ENCODE measurements at places on chromosomes 5 and 9. TPM values are rescaled to one million over a fixed set of nuclear protein-coding genes. Genes with fewer than 3 reads are reported as not detected.

SARDH gene
- total RNA-seq = 2.2 TPM

DNA sequence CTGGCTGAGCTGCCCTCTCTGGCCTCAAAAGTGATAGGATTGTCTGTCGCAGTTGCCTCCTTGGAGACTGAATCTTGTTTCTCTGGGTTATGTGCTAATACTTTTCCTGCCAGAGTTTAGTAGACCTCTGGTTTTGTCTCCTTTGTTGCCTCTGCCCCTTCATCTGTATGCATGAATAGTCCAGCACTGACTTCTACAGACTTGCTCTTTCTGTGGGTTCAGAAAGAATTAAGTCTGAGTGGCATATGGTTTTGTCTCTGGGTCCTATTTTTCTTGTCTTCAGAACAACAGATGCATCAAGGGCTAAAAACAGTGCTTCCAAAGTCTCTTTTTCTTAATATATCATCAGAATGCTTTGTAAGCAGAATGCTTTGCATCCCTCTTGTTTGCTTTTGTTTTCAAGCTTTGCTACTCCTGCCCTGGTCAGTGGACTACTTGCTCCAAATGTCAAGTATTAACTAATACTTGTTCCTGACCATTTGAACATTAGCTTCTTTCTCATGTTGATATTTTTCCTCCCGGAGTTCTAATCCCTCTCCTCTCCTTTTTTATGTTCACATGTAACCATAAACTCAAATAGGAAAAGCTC lies 131.7 kb downstream of the UNC13B start:
- no peak for DNase-seq

GRCh38 chr5:157528036-157528632 lies 47.4 kb downstream of the ADAM19 start:
- DNase-seq = no peak

DNA sequence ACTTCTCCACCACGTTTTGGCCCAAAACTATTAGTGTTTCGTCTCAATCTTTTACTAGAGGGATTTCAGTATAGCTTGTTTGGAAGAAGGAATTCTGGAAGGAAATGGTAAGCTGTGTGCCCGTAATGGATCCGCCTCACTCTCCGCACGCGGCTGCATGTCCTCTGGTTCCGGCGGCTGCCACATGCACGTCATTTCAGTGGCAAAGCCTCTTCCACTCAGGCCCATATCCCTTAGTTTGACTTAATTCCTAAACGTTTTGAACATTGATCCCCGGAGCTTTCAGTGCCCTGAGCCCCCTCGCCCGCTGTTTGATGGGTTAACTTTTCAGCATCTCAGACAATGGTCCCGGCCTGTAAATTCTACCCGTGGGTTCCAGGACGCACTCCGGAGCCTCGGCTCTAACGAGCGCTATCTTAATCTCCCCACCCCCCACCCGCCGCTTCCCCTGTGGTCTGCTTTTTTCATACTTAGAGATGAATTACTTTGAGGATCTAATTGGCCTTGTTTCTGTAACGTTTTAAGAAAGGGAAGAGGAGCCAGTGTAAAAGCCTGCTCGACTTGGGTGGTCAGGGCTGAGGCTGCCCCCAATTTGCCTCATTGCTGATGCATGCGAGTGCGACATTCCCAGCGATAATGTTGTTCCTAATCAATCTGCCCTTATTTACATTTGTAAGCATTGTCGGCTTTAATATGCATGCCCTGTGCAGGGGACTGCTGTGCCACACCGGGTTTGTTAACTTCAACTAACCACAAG lies 4.6 kb downstream of the PTCH1 start:
- DNase-seq = no peak

RAB3C gene
- 0.42 TPM for total RNA-seq

DNA sequence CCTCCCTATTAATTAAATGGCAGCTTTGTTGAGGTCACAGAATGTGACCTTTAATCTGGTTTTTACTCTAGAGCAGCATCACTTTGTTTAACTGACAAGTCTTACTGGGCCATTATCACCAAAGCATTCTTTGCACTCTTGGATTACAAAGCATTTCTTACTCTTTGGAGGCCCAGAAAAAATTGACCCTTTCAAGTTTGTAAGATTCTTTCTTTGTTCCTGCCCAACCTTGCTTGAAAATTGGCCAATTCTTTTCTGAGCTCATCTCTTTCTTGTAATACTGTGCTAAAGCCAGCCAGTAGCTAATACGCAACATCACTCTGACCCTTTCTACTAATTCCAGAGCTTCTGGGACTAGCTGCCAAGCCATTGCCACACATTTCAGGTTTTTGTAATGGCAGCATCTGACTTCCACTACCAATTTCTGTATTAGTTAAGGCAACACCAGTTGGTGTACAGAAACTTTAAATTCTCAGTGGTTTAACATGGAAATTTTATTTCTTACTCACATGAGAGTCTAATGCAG lies 131.6 kb downstream of the PRDM6 start:
- DNase-seq = no peak

TIMD4 gene
- 2.4 TPM for total RNA-seq

SPATA31A3 gene
- total RNA-seq = not detected

GRCh38 chr9:14205463-14205862 lies 108.5 kb downstream of the NFIB start:
- no peak for DNase-seq

DNA sequence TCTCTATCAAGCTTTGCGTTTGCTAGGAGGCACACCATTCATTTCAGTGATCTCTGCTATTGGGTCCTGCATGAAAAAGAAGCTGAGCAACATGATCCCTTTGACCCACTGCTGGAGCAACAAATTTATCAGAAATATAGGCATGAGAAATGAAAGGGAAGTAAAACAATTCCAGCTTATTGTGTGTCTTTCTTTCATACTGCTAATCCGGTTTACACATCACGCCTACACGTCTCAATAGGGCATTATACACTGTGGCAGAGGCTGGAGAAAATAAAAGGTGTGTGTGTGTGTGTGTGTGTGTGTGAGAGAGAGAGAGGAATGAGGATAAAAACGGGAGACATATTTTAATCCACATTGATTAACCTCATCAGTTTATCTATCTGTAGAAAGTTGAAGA lies 2.4 kb downstream of the PTCH1 start:
- no peak for DNase-seq

GRCh38 chr5:179263391-179264052 lies 81.7 kb downstream of the ADAMTS2 start:
- no peak for DNase-seq

DNA sequence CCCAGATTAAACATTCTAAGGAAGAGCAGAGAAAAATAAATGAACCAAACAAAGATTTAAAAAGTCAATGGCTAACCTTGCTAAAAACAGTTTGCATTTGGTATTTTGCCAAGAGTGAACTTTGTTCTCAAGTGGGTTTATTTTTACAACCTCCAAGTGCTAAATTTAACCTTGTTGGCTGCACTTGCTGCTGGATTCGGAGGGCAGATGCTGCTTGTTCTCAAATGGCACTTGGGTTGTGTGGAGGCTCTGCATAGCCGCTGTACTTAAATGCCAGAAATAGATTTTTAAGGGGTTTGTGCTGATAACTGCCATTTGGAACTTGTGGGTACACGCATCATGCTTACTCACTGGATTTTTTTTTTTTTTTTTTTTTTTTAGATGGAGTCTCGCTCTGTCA lies 13.3 kb upstream of the SPATA24 start:
- DNase-seq = peak; percentile 83

CORO2A gene
- 3.5 TPM for total RNA-seq

DNA sequence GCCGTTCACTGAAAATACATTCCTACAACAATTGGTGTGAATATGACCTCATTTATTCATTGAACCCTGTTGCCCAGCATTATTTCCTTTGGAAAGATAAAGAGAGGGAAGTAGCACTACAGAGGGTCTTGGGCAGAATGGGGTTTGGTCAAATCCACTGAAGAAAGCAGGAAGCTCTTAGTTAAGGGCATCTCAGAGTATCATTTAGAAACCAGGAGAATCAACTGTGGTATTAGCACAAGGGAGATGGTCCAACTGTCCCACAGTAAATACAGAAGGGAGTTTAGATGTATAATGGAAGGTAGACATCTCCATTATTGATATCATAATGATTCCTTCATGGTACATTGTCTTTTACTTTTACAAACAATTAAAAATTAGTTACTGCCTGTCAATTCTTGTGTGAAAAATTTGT lies 47.1 kb downstream of the LIX1 start:
- no peak for DNase-seq

DBH gene
- total RNA-seq = not detected

DNA sequence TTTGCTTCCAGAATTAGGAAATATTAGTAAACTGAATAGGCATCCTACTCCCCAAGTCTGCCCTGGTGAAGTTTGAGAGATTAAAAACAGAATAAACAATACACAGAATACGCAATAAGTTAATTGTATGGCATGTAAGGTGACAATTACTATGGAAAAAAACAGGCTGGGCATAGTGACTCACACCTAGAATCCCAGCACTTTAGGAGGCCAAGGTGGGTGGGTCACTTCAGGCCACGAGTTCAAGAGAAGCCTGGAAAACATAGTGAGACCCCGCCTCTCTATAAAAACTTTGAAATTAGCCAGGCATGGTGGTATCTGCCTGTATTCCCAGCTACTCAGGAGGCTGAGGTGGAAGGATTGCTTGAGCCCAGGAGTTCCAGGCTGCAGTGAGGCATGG lies 64.2 kb upstream of the SUSD1 start:
- no peak for DNase-seq

CNTLN gene
- total RNA-seq = 13.0 TPM

DNA sequence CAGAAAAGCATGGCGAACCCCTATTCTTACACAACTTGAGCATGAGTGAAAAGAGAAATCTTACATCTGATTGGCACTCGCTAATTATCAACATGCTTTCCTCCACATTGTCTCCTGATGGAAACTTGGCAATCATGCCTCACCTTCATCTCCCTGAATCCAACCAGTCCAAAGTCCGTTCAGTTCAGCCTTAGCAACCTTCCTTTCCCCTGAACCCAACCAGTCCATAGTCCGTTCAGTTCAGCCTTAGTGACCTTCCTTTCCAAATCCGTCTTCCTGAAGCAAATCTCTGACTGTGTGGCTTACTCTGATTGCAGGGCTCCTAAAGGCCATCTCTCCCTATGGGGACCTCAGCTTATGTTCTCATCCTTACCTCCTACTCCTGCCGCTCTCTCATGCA lies 538.3 kb upstream of the CLINT1 start:
- DNase-seq = no peak
